H9 (cell line): ENCODE measurements at places on chromosomes 13 and 19. TPM values are rescaled to one million over a fixed set of nuclear protein-coding genes. Genes with fewer than 3 reads are reported as not detected.

- no peak overlapping the region for H3K27ac ChIP-seq
- H3K4me3 ChIP-seq, result no peak overlapping the region
- no peaks in the 10 kb centered on the region; the same call in 2 of the 3 replicates for H3K36me3 ChIP-seq
Measured at GRCh38 chr19:51529301-51529700, 2.2 kb downstream of the SIGLEC6 start.

- no peak overlapping the region for H3K27ac ChIP-seq
- no peaks in the 10 kb centered on the region; the same call in 1 of the 2 replicates for H3K27me3 ChIP-seq
- H3K4me1 ChIP-seq, result no peaks in the 10 kb centered on the region
Measured at GRCh38 chr19:33194532-33194885, 379 bp downstream of the LRP3 start.

DNA sequence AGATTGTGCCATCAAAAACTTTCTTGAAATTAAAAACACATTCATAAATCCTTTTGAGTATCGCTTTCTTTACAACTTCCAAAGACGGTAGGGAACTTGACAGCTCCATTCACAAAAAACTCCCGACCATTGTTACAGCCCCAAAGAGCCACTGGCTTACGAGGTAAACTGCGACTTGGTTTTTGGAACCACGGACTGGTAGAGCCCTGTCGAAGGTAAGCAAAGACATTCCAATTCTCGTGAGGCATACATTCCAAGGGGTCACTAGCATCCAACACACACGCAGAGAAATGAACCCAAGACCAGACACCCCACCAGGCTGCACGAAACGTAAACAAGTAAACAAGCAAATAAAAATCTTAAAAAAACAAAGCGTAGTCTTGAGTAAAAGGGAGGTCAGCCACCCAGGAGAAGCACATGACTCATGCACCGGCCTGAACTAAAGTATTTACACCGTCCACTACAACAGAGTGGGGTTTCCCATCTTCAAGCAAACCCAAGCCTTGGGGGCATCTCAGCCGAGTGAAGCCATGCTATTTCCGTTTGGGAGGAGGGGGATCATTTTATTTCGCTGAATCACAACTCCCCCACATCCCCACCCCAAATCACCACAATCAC lies 1.4 kb downstream of the BRD4 start:
- no peaks in the 10 kb centered on the region; the same call in 1 of the 2 replicates for H3K4me1 ChIP-seq
- no peak for DNase-seq
- H3K27me3 ChIP-seq, result no peaks in the 10 kb centered on the region

DNA sequence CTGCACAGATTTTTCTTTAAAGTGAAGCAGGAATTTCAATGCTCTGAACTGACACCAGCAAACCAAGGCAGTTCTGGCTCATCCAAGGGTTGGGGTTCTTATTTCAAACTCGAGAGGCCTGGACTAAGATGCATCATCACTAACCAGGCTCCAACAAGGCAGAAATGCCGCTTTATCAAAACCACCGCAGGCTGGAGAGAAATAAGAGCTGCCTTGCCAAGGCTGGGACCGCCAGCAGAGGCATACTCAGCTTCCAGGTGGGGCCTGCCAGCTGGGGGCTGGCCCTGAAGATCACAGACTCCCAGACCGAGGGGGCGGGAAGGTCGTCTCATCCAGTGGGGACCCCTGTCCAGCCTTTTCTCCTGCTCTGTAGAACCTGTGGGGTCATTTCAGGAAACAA lies 37.4 kb upstream of the GAS6 start:
- H3K27ac ChIP-seq, result no peak overlapping the region
- H3K36me3 ChIP-seq, result no peaks in the 10 kb centered on the region
- no peaks in the 10 kb centered on the region for H3K4me1 ChIP-seq
- H3K4me3 ChIP-seq, result no peak overlapping the region
- H3K27me3 ChIP-seq, result no peaks in the 10 kb centered on the region

DNA sequence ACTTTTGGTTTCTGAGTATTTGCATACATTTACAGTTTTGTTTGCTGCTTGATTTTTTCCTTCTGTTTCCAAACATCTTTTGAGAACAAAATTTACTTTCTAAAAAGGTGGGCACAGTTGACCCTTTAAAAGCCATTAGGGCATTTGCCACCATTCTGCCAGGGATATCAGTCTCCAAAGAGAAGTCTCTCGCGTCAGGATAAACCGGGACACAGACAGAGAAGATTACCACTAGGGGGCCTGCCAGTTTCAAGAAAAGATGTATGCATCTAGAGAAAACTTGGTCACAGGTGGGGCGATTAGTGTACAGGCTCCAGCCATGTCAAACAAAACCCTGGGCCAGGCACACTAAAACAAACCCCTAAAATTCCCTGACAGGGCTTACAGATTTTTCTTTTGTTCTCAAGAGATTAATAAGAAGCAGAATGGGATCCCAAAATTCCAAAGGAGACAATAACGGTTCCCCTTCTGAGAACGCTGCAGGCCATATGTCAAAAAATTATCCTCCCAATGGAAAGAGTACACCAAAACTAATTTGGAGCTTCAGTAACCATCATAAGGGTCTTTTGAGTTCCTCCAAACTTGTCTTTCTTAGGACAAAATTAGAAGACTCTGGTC lies 10.7 kb upstream of the PABPC3 start:
- DNase-seq, result peak; percentile 54
- no peaks in the 10 kb centered on the region for H3K27me3 ChIP-seq
- no peaks in the 10 kb centered on the region for H3K36me3 ChIP-seq
- no peaks in the 10 kb centered on the region for H3K4me1 ChIP-seq
- H3K4me3 ChIP-seq, result no peak overlapping the region

DNA sequence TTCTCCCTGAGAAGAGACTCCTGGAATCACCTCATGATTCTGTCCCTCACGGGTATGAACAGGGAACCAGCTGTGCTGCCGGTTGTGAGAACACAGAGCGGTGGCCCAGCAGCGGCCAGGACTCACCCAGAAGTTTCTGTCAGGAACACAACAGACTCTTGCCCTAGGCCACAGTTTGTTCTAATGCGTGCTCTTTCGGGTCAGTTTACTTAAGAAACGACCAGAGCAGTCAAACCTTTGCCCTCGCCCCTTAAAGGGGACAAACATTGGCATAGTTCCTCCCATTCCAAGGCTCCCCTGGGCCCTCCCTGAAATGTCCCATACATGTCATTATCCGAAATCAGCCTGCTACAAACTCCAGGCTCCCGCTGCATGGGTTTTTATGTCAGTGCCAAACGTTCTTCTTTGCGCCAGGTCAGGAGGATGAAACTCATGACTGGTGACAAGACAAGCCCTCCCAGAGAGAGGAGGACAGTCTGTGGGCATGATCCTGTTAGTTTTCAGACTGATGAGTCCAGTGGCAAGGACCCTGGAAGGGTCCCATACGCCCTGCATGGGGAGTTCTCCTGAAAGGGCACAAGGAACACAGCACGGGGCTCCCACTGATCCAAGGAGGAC lies 18.3 kb downstream of the ZIC5 start:
- H3K4me1 ChIP-seq, result peaks cover 4% of the 10 kb centered on the region; the same call in 1 of the 2 replicates
- no peak overlapping the region for H3K4me3 ChIP-seq

DNA sequence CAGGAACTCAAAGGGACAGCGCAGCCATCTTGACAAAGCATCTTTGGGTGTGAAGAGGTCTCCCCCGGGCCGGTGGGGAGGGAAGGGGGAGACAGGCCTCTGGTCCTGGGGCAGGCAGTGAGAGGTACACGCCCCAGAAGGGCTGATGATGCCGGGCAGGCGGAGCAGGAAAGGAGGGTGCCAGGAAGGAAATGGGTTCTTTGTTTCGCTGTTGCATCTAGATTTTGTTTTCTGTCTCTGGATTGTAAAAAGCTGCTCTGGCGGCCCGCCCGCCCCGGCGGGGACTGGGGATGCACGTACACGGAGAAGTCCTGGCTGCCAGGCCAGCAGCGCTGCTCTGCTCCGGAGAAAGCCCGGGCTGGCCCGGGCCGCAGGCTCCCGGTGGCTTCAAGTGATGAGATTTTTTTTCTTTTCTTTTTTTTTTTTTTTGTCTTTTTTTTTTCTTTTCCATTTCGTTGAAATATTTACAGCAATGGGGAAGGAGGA lies 13.2 kb upstream of the ASF1B start:
- H3K4me1 ChIP-seq, result no peaks in the 10 kb centered on the region
- H3K36me3 ChIP-seq, result peaks cover 25% of the 10 kb centered on the region

- H3K36me3 ChIP-seq, result no peaks in the 10 kb centered on the region
- no peak overlapping the region for H3K4me3 ChIP-seq
- DNase-seq, result no peak
- no peaks in the 10 kb centered on the region for H3K4me1 ChIP-seq
- H3K27ac ChIP-seq, result no peak overlapping the region
Measured at GRCh38 chr13:110398564-110399507, 91.8 kb downstream of the COL4A2 start.

DNA sequence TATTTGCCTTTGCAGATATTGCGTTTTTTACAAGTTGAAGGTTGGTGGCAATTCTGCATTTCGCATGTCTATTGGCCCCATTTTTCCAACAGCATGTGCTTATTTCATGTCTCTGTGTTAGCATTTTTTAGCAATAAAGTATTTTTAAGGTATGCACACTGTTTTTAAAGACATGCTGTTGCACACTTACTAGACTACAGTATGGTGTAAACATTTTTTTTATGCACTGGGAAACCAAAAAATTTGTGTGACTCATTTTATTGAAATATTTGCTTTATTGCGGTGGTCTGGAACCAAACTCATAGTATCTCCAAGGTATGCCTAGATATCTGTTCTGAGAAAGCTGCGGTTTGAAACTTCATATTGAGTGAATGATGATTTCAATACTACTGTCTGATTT lies 55.4 kb upstream of the RNF113B start:
- DNase-seq, result no peak
- no peak overlapping the region for H3K27ac ChIP-seq
- no peaks in the 10 kb centered on the region for H3K27me3 ChIP-seq
- H3K4me1 ChIP-seq, result no peaks in the 10 kb centered on the region; the same call in 1 of the 2 replicates
- H3K4me3 ChIP-seq, result no peak overlapping the region
- H3K36me3 ChIP-seq, result peaks cover 24% of the 10 kb centered on the region

DNA sequence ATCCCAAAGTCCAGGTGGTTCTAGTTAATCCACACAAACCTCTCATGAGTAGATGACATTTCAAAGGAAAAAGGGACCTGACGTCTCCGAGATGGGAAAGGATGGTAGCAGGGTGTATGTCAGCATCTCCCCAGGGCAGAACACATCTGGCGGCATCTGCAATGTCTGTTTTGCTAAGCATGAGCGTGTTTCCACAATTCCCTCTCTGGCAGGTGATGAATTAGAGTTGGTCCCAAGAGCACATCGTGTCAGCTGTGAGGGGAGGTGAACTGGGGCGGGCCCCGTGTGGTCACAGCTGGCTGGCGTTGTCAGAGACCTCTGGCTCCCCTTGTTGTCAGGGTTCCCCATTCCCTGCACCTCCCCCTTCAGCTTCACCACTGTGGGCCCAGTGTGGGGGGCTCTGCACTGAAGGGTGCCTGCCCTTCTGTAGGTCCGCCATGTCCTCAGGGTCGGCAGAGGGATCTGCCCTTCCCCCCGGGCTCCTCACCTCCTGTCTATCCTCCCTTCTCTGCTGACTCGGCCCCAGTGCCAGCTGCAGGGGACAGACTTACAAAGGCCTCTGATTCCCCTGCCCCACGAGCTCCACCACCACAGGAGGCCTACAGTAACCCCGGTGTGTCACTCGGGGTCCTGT lies 58.2 kb downstream of the CDADC1 start:
- H3K27ac ChIP-seq, result no peak overlapping the region
- no peak for DNase-seq
- H3K36me3 ChIP-seq, result no peaks in the 10 kb centered on the region
- H3K4me3 ChIP-seq, result no peak overlapping the region
- H3K27me3 ChIP-seq, result no peaks in the 10 kb centered on the region
- no peaks in the 10 kb centered on the region for H3K4me1 ChIP-seq

The IRGC gene
- total RNA-seq, result not detected in 2 replicates

The FARP1 gene
- total RNA-seq, result 95.9 and 97.4 TPM in 2 replicates

The ZNF132 gene
- 0.24 and 0.42 TPM in 2 replicates for total RNA-seq

The ZNF160 gene
- total RNA-seq, result 31.1 and 31.7 TPM in 2 replicates

The GJB2 gene
- 0.28 and 0.59 TPM in 2 replicates for total RNA-seq

The GNG7 gene
- total RNA-seq, result 7.4 and 7.7 TPM in 2 replicates

The MYO9B gene
- total RNA-seq, result 58.5 and 58.6 TPM in 2 replicates
